ENCODE measurements at places on chromosomes 13 and 19.

- no peak for DNase-seq
Measured at GRCh38 chr13:77384999-77385398, 58.1 kb upstream of the MYCBP2 start.

GRCh38 chr13:109385242-109385560 is 401.2 kb downstream of the IRS2 start:
- DNase-seq: no peak

GRCh38 chr13:27188239-27188638 is 16.6 kb upstream of the USP12 start:
- no peak for DNase-seq

DNA sequence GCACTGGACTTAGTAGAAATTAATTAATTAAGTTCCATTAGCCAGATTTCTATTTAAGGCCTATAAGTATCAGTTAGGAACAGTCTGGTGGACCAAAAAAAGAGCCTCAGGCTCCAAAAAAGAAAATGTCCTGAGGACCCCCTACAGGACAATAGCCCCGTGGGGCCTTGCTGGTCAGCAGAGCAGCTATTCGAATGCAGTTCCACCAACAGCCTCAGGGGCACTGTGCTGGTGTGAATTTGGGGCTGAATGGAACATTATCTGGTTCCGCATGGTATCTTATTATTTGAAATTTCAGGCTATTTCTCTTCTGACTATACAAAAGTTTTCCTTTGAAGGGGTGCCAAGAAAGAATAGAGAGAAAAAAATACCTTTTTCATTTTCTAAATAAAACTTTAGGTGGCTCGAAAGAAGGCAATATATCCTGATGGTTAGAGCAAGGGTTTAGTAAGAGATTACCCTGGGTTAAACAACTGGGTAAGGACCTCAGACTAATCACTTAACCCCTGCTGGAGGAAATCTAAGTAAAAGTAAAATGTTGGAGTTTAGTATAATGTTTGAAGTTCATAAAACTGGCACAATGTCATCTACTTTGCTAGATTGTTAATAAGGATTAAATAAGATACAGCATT is 147.2 kb downstream of the MIPEP start:
- no peak for DNase-seq

DNA sequence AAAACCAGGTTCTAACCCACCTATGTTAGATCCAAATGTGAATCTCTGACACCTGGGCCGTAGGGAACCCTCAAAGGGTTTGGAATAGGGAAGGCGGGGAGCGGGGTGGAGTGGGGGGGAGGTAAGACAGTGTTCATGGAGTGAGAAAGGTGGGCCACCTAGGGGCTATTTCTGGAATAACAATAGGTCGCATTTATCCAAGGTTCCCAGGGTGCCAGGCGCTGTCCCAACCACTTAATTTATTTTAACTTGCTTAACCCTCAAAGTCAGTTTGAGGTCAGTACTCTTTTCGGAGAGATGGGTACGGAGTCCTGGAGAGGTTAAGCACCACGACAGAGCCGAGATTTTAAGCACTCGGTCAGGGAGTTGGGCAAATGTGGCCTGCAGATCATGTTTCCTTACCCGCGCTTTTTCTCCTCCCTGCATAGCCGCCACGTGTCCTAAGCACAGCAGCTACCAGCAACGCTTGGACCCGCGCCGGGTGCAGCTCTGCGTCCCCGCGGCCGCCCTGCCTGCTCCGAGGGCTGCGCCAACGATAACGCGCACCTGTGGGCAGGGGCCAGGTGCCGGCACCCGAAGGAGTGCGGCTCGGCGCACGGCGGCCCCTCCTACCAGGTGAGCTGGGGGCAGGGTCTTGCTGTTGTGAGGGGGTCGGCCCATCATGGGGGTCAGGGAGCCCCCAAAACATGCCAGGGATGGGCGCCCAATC is 25.0 kb upstream of the FXYD3 start:
- DNase-seq: no peak

DNA sequence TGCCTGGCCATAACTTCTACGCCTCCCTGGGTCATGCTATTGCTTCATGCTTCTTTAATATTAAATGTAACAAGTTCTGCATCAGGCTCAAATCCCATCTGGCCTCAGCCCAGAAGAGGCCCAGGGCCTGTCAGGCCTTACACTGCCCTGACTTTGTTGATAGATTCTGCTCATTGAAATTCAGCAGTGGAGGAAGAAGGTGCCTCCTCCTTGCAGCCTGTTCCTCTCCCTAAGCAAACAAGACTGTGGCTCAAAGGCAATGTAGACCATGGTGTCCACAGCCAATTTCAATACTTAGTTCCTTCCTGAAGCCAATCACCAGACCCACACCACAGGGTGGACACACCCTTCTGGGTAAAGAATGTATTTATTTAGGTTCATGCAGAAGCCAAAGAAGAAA is 59.4 kb downstream of the LACC1 start:
- no peak for DNase-seq

GRCh38 chr13:112777637-112778406 is 88.0 kb downstream of the ATP11A start:
- DNase-seq: no peak

DNA sequence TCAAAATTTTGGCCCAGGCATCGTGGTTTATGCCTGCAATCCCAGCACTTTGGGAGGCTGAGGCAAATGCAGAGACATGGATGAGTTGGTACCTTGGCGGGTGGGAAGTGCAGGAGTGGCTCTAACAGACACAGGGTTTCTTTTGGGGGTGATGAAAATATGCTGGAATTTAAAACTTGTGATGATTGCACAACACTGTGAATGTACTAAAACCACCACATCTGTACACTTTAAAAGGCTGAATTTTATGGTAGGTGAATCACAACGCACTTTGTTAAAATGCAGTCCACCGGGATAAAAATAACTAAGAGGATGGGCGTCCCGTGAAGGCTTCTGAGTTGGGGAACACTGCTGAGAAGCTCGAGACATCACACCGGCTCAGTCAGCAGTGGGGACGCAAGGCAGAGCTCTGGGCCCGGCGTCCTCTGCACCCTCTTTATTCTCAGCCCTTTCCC is 47.1 kb downstream of the MLLT1 start:
- no peak for DNase-seq

DNA sequence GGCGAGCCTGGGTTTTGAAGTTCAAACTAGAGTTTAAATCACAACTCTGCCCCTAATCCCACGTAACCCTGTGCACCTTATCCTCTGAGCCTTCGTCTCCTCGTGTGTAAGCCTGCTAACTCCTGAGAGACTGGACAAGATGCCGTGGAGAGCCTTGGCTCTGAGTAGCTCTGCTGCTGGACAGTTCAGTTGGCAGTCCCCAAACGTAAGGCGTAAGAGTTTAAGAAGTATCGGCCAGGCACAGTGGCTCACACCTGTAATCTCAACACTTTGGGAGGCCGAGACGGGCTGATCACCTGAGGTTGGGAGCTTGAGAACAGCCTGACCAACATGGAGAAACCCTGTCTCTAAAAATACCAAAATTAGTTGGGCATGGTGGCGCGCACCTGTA is 4.7 kb upstream of the CD79A start:
- DNase-seq: no peak

GRCh38 chr13:74336546-74336945 is 202.3 kb upstream of the KLF12 start:
- no peak for DNase-seq

GRCh38 chr19:11108746-11109145 is 19.5 kb downstream of the LDLR start:
- no peak for DNase-seq

DNA sequence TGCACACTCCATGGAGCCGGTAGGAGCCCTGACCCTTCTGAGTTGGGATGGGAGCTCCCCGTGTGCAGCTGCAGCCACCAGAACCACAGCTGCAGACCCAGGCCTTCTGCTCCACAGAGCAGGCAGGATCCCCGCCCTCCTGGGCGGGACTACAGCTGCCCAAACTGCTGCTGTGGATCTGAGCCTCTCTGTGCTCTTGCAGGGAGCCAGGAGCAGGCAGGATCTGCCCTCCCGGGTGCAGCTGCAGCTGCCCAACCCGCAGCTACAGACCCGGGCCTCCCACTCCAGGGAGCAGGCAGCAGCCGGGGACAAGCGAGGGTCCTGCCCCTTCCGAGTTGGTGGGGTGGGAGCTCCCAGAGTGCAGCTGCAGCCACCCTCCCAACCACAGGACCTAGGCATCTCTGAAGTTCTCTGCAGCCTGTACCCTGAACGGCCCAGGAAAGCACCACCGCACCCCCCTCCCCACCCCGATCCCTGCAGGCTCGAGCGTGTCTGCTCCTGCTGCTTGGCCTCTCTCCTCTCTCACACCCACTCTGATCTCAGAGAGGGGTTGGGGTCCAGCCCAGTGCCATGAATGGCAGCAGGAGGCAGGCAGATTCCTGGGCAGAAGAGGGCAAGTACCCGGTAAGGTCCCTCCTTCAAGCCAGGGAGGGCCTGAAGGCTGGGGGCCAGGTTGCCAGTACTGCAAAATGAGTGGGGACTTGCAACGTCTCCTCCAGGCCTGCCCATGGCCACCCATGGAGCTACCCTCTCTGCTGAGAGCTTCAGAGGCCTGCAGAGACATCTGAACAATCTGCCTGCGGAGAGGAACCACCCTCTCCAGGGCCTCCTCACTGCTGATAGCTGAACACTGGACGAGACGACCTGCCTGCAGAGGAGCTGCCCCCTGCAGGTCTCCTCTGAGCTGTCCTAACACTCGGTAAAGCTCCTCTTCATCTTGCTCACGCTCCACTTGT is 16.4 kb upstream of the EMP3 start:
- no peak for DNase-seq

GRCh38 chr13:45433381-45433790 is 15.2 kb upstream of the SLC25A30 start:
- no peak for DNase-seq

DNA sequence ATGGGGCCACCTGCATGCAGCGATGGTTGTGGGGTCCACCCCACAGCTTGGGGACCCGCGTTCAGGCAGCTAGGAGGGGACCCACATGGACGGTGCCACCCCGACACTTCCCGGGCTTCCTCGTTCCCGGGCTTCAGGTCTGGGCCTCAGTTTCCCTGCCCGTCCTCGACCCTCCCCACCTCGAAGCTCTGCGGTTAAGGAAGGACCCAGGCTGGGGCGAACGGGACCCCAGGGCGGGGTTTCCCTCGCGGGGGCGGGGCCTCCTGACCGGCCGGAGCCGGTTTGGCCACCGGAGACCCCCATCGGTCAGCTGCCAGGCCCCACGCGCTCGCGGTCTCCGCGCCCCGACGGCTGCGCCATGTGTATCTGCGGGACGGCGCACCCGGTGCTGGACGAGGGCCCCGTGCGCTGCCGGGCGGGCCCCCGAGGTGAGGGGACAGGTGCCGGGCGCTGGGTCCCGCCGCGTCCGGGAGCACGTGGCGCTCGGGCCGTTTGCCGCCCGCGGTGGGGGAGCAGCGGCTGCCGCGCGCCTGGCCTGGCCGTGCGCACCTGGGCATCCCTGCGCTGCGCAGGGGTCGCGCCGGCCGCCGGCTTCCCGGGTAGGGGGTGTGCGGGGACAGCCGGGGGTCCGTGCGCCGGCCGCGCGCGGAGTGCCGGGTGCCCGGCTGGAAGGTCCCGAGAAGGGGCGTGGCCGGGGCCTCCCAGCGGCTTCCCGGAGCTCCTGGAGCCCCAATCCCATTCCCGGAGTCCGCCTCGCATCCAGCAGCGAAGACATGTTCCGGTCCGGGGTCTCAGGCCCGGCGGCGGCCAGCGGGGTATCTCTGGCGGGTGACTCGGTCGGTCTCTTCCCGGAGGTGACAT is 4.2 kb downstream of the ARHGAP45 start:
- DNase-seq: no peak

All from activated CD4-positive, alpha-beta T cell treated with anti-CD3 and anti-CD28 coated beads for 1 hour (primary cell).